ENCODE measurements at places on chromosomes 7 and 10. TPM values are rescaled to one million over a fixed set of nuclear protein-coding genes. Genes with fewer than 3 reads are reported as not detected.

Gene AKR1C8
- total RNA-seq, result not detected

Gene SAP25
- 0.44 TPM for total RNA-seq

Gene CNPY1
- total RNA-seq, result not detected

Gene ANKRD1
- total RNA-seq, result 52.3 TPM

Gene TMEM236
- 0.03 TPM for total RNA-seq

Gene CUZD1
- total RNA-seq, result 1.3 TPM

Gene GCK
- 0.05 TPM for total RNA-seq

Gene PPP1R9A
- total RNA-seq, result 3.6 TPM

Gene ASIC3
- 9.9 TPM for total RNA-seq

Gene PTPRZ1
- 0.02 TPM for total RNA-seq

Measured in A549 treated with AZD2906 at 1 μM for 4 hours (cell line).